Stimulated activated CD8-positive, alpha-beta memory T cell treated with anti-CD3 and anti-CD28 coated beads, Interleukin-15, amount 100 ng/mL, for 48 hours (primary cell): ENCODE measurements at places on chromosomes 1 and 21.

GRCh38 chr1:111649648-111650047 is 30.1 kb downstream of the RAP1A start:
- no peak for DNase-seq

GRCh38 chr1:235843461-235843961 is 23.2 kb downstream of the LYST start:
- DNase-seq: no peak

- no peak for DNase-seq
Observed at GRCh38 chr1:11768821-11769220, 6.8 kb downstream of the C1orf167 start.

GRCh38 chr1:37509181-37509580 is 5.4 kb downstream of the MEAF6 start:
- no peak for DNase-seq

DNA sequence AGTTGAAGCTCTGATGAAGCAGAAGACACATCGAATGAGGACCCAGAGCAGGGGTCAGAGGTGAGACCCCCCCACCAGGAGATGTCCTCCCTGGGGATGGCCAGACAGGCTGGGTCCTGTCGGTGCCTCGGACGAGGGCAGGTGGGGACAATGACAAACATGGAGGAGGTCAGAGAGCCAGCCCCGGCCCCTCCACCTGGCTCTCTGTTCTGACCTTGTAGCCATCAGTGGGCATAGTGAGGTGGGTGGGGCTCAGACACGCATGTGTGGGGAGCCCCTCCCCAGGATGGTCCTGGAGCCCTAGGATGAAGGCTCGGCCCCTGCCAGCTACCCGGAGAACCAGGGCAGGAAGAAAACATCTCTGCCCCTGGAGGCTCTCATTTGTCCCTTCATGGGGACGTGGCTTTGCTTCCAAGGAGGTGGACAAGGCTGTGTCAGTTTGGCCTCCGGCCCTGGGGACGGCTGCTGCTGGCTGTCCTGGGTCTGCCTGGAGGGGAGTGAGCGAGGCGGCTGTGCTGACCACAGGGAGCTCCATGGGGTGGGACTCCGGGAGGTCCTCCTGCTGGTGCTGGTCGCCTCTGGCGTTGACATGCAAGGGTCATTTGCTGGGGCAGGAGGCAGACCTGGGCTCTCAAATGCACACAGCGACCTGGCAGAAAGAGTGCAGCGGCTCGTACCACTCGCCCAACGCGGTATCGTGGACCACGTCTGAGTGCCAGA is 2.6 kb downstream of the KRTAP10-6 start:
- DNase-seq: no peak

GRCh38 chr1:162179121-162179520 is 109.6 kb downstream of the NOS1AP start:
- DNase-seq: no peak

DNA sequence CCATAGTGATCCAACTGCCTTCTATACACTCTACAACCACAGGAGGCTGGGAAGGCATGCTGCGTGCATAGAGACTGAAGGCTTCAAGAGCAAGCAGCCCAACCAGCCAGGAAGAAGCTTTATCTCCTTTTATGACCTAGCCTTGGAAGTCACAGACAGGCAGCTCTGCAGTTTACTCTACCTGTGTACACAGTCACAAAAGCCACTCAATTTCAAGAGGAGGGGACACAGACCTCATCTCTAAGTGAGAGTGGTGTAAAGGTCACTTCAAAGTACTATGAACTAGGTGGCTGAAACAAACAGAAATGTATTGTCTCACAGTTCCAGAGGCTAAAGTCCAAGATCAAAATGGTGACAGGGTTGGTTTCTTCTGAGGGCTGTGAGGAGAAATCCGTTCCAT is 69.6 kb upstream of the GJB5 start:
- no peak for DNase-seq

- no peak for DNase-seq
Observed at GRCh38 chr21:15688016-15688415, 41.8 kb upstream of the USP25 start.

DNA sequence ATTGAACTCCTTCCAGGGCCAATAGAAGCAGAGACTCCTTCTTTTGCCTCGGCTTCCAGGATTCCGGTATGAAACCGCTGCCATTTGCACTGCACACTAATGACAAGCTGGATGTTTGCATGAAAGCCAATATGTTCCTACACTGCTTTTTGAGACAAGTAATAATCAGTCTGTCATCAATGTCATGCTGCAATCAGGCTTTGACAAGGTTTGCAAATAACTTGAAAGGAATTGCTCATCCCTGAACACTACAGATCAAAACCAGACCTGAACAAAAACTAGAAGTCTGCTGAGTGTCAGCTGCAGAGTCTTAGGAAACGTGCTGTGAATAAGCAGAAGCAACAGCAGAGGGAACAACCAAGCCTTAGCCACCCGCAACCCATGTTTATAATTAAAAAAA is 720.7 kb upstream of the CXADR start:
- no peak for DNase-seq

- DNase-seq: no peak
Observed at GRCh38 chr1:53145051-53145600, 2.7 kb upstream of the SLC1A7 start.
